ENCODE measurements at places on chromosomes 4 and X.

DNA sequence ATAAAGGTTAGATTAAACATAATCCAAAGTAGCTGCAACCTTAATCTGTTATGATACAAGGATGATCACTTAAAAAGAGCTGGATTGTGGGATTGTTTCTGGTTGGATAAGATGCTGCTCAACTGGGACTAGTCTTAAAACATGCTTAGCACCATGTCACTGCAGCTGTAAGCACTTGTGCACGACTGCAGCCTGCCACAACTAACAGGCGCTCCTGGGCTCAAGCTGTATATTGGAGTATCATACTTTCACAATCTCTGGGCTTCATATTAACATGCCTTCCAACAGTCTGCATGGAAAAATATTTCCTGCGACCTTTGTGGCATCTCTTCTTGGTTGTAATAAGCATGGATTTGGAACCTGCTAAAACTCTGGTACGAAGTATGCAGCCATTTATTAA is 493.0 kb upstream of the PITX2 start:
- no peak for DNase-seq

DNA sequence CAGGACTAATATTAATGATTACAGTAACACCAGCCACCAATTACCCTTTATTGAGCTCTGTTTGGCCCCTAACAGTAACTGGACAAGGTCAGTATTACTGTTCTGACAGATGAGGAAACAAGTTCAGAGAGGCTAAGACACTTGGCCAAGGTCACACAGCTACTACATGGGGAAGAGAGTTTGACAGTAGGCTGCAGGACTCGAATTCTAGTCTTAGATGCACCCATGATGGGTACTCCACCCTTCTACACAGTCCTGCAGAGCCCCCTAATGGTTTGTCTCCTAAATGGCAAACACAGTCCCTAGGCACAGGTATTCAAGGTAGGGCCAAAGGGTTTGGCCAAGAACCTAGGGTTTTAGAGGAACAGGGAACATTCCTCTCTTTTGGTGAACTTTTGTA is 93.9 kb downstream of the NSUN7 start:
- DNase-seq = no peak

DNA sequence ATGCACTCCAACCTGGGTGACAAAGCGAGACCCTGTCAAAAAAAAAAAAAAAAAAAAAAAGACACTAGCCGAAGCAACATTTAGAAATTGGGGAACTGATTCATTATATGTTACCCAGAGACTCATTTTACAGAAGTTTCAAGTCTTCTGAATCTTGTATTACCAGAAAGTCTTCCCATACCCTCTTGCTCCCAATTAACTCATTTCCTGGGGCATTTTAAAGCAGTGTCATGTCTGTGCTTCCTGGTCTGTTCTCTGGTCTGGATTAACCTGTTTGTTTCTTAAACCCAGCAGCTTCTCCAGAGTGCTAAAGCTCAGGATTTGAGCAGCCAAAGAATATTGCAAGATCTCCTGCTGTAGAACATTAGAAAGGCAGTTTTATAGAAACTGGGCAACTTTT is 43.7 kb downstream of the FRMPD3 start:
- no peak for DNase-seq

GRCh38 chrX:107935200-107935599 is 47.0 kb downstream of the TEX13B start:
- DNase-seq = no peak

- no peak for DNase-seq
These were observed 25.5 kb downstream of the GPRASP3 start for GRCh38 chrX:102745857-102746584.

DNA sequence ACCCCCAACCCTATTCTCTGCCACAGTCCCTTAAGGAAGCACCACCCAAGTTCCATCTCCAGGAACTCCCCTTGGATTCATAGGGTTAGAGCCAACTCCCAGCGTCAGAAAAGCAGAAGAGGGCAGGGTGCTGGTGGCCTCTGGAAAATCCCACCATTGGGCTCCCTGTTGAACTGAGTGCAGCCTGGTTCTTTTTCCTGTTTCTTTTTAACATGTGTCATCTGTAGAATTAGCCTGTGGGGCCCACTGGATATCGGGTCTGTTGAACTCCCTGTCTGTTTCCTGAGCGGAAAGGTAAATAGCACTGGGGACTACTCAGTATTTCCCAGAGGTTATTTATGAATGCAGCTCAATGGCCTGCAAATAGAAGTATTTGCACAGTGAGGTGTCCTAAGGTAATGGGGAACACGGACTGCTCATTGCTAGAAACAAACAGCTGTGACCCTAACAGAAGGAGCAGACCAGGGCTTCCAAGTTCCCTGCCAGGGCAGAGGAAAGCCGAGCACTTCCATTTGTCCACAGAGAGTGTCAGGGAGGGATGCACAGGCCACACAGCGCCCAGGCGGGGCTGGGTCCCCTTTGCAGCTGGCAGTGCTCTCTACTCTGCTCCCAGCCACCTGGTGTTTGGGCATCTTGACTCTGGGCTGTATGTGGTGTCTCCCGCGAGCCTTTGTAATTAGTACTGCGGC is 102.6 kb downstream of the FHDC1 start:
- no peak for DNase-seq

DNA sequence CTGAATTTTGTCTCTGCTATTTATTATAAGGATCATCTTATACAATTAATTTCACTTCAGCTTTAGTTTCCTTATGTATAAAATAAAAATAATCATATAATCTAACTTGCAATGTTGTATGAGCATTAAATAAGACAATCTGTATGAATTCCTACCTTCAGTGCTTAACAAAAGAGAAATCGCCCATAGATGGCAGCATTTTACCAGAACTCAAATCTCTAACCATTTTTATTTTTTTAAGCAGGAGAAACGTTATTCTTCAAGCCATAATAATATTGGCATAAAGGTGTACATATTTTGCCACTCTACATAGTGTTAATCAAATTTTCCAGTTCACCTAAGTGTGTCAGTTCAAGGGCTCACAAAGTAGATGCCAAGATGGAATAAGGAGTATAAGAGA is 78.8 kb downstream of the TMEM47 start:
- no peak for DNase-seq

DNA sequence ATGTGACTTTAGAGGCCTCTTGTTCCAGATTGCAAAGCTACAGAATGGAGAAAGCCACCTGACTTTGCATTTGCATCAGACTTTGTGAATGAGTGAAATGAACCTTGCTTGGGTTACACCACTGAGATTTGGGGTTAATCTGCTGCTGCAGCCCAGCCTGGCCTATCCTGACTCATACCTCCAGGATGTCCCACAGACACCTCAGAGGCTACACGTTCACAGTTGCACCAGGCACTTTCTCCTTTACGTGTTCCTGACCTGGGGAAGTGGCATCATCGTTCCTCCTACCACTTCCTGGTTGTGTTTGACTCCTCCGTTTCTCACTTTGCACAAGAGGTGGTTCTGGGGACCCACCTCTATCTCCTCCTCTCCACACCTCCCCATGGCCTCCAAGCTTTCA is 9.2 kb upstream of the SORCS2 start:
- no peak for DNase-seq

- DNase-seq = no peak
These were observed 132.3 kb downstream of the NDST4 start for GRCh38 chr4:114980932-114981708.

DNA sequence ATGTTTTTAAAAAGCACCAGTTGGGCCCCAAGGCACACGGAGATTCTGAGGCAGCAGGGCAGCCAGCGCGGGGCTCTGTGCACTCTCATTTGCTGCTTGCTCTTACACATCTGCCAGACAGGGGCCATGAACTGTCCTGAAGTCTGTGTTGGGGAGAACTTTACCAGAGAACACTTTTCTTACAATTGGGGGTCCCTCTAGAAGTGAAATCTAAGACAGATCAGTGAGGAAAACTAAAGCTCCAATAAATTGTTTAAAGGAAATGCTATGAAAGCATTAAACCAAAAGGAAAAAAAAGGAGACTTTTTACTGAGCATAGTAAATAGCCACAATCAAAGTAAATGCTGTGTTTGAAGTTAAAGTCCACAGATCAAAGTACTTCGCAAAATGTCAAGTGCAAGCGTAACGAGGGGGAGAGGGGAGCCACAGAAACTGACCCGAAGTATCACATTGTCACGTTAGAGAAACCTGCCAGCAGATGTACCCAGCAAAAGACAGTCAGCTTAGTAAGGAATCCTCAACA is 37.8 kb downstream of the SORBS2 start:
- no peak for DNase-seq

DNA sequence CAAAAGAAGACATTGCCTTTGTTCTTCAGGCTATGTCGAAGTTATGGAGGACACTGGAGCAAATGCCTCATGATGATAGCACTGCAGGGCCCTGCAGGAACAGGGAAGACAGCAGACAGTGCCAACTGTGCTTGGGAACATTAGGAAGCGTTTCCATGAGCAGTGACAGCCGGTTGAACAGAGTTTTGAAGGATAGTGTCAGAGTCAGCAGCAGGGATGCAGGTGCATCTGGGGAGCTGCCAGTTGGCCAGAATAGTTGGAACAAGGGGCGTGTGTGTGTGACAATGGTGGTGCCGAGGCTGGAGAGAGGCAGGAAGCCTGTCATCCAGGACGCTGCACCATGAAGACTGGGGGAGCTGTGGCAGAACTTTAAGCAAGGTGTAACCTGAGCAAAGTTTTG is 88.6 kb downstream of the SHROOM3 start:
- no peak for DNase-seq

GRCh38 chrX:149979126-149979644 is 40.9 kb upstream of the EOLA2 start:
- no peak for DNase-seq

GRCh38 chr4:7591409-7592053 is 156.8 kb upstream of the PSAPL1 start:
- DNase-seq = no peak

- DNase-seq = no peak
These were observed 30.1 kb upstream of the ANAPC4 start for GRCh38 chr4:25346913-25347312.

GRCh38 chr4:87949961-87950360 is 25.6 kb upstream of the SPP1 start:
- DNase-seq = no peak

- DNase-seq = no peak
These were observed 500.1 kb downstream of the PCDH18 start for GRCh38 chr4:137032222-137032621.

GRCh38 chr4:98210281-98210680 is 50.9 kb upstream of the RAP1GDS1 start:
- no peak for DNase-seq

- DNase-seq = no peak
These were observed 336.1 kb upstream of the BOD1L1 start for GRCh38 chr4:13963601-13964000.

GRCh38 chrX:31228909-31229308 is 157.1 kb upstream of the FTHL17 start:
- no peak for DNase-seq

GRCh38 chr4:2071912-2072867 is 13.1 kb downstream of the NAT8L start:
- DNase-seq = no peak

GRCh38 chr4:37978248-37978924 is 18.2 kb downstream of the PTTG2 start:
- peak; percentile 53 for DNase-seq

DNA sequence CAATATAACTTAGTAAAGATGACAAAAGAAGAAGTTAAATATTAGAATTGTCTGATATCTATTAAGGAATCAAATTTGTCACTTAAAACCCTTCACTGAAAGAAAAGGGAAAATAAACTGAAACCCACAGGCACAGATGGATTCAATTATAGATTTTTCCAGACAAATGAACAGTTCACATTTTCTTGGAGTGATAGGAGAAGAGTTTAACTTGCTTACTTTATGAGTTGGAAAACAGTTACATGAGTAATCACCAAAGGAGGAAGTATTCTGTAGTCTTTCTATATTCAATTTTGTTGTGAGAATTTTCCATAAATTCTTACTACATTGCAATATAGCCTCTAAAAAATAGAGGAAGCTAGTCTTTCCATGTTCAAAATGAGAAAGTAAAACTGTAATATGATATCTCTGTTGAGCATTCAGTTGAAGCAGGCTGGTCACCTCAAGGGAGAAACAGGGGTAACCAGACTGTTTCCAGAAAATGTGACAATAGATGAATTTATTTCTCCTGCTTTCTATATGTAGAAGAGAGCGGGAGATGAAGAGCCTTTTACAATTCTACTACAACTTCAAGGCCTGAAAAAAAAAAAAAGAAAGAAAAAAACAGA is 330.3 kb upstream of the EPHA5 start:
- DNase-seq = no peak

GRCh38 chr4:94722748-94723147 is 35.0 kb upstream of the BMPR1B start:
- no peak for DNase-seq

DNA sequence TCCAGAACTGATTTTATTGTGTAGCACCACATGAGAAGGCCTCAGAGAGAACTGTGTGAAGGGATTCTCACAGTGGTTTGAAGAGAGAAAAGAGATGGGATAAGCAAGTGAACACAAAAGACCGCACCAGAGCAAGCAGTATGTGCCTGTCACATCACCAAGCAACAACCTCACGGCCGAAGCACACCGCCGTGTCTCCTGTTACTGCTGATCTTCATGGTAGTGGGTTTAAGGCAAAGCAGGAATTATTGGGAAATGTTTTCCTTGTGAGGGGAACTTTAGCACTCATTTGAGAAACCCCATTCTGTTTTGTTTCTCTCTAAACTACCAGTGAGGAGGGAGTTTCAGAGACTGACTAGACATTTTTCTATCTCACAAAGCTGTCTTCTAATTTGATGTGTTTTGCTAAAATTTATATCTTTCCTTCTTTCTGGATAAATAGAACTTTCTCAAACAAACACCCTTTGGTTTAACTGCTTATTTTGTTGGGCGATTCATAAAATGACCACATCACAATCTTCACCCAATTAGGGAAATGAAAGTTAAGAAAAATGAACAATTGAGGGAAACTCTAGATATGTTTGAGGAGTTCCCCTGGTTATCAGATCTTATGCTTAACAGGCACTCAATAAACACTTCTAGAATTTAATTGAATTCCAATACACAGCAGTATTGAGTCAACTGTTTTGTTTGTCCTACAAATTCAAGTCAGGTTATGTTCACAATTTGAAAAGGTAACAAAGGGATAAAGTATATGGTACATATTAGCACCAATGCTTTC is 16.5 kb downstream of the SH3KBP1 start:
- DNase-seq = no peak

DNA sequence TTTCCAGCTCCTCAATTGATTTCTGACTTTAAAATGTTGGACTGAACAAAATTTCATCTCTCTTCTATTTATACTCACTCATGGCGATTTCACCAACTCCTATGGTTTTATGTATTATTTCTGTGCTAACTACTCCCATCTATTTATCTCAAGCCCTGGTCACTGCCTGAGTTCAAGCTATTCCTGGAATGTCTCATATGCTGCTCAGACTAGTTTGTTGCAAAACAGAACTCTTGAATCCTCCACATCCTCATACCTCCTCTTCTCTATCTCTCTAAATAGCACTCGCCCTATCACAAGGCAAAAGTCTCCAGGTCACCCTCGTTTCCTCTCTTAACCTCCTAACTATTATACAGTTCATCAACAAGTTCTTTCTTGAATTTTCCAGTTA is 19.0 kb upstream of the DDX60 start:
- DNase-seq = no peak

DNA sequence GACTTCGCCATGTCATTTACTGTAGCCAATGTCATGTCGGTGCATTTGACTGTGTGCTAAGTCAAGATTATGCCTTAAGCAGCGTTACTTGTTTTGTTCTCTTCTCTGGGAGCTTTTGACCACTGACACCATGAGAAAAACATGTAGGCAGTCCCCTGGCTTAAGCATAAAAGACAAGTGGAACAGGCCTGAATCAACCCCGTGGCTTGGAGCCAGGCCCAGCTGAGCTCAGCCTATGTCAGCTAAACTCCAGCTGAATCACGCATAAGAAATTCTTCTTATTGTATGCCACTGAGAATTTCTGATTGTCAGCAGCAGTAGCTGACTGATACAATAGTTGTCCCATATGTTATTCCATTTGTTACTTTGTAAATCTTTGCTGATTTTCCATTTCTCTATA is 261.9 kb downstream of the CBLL2 start:
- DNase-seq = no peak
